ENCODE measurements at places on chromosomes 4 and X.

DNA sequence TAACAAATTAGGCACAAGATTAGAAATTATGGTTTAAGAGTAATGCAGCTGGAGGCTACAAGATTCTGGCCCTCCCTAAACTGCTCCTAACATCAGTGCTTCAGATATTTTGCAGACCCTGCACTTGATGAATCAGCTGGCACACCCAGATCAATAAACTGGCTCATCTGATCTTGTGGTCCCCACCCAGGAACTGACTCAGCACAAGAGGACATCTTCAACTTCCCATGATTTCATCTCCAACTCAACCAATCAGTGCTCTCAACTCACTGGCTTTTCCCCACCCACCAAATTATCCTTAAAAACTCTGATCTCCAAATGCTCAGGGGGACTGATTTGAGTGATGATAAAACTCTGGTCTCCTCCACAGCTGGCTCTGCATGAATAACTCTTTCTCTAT is 21.7 kb upstream of the TMEM33 start:
- DNase-seq = no peak

GRCh38 chrX:10259716-10260115 is 102.9 kb downstream of the CLCN4 start:
- DNase-seq = no peak

GRCh38 chrX:122046815-122047214 is 999.4 kb downstream of the GLUD2 start:
- DNase-seq = no peak

DNA sequence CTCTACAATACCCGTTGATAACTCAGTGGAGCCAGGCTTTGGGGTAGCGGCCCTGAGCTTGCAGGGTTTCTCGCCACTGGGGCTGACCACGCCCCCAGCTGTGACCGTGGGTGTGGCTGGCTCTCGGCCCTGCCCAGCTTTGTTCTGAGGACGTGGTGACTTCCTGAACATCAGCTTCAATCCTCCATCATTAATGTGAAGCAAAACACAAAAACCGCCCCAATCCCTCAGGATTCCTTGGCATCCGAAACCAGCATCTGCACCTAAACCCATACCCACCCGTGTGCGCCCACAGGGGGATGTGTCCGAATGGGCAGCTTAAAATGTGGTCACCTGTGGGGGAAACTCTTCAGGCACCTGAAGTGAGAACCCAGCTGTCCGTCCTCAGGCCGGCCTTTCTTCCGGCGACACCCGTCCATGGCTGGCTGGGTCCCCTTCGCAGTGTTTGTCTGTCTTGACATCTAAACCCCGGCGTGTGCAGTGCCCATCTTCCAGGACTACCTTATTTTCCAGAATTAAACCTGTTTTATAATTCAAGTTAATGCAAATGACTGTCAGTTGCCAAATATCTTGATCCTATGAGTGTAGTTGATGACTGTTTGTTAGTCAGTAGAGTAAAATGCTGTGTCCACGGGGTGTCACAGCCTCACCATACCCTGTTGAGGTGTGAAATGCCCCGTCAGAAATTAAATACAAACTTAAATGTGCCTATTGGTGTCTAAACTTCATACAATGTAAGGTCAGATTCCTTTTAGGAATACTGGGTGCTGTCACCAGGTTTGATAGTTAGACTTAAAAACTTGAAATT is 27.3 kb downstream of the NELFA start:
- no peak for DNase-seq

- no peak for DNase-seq
Measured at GRCh38 chr4:38565271-38566199, 98.5 kb upstream of the KLF3 start.

DNA sequence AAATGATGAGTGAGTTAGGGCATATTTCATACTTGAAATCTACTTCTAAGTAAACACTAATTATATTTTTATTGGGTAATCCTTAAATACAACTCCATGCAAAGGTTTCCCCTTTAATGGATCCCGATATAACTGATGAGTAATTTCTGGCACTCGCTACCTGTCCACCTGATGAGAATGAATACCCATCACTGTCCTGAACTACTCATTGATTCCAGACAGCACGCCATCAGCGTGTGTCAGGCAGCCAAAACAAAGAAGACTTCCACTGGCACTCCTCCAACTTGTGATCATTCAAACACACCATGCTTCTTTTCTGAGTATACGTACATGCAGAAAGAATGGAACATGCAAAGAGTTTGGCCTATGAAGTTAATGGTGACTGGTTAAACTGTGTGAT is 69.4 kb downstream of the HCCS start:
- no peak for DNase-seq

GRCh38 chrX:10906866-10907265 is 204.3 kb upstream of the HCCS start:
- DNase-seq = no peak

DNA sequence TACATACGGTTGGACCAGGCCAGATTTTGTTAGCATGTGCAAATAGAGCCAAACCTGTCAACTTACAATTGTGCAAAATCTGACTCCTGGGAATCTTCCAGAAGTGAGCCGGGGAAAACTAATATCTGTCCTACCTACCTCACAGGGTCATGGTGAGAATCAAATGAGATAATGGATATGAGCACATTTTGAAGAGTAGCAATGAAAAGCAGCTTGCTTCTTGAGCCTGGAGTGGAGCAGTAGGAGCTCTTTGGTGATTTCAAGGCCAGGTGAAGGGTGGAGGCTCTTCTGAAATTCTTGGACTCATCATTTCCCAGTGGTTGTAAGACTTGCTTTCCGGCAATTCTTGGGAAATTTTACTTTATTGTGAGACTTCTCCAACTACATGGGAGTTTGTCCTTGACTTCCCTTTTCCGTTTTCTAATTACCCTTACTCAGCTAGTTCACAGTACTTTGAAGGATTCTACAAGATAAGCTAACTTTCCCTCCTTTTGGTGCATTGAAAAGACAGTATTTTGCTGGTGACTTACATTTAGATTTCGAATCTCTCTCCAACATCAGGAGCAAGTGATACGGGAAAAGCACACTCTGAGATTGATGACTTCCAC is 12.2 kb downstream of the PLAC1 start:
- no peak for DNase-seq

GRCh38 chr4:57548856-57549255 is 438.7 kb upstream of the IGFBP7 start:
- DNase-seq = no peak

DNA sequence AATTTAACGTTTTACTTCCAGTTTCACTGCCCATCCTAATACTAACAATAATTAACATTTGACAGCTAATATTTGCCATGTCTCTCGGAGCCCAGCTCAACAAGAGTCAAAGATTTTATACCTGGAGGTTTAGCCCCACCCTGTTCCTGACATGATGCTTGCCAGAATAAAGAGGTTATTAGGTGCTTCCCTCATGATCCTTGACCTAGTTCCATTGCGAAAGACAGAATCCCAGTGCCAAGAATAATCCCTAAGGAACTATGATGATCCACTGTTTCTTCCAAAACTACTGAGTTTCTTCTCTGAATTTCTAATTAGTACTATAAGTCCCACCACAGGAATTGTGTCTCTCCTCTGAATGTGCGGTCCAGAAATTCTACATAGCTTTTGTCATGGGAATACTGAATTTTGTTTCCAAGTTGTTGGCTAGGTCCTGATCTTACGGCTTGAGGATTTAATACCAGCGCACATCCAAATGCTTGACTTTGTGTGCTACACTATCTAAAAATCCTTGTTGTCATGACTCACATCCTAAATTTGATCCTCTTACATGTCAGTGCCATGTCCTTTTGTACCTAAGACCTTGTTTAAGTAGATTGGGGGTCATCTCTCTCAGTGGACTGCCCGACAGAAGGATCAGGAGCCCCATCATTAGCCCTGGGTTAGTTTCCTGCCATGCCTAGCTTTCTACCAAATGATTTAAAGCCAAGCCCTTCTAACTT is 23.1 kb downstream of the ANTXR2 start:
- no peak for DNase-seq

- peak; percentile 69 for DNase-seq
Measured at GRCh38 chr4:37970702-37971101, 10.5 kb downstream of the PTTG2 start.

- peak; percentile 66 for DNase-seq
Measured at GRCh38 chr4:105147553-105148161, 981 bp downstream of the TET2 start.

Data from T-helper 2 cell (primary cell).